ENCODE measurements at places on chromosomes 6 and 20.

DNA sequence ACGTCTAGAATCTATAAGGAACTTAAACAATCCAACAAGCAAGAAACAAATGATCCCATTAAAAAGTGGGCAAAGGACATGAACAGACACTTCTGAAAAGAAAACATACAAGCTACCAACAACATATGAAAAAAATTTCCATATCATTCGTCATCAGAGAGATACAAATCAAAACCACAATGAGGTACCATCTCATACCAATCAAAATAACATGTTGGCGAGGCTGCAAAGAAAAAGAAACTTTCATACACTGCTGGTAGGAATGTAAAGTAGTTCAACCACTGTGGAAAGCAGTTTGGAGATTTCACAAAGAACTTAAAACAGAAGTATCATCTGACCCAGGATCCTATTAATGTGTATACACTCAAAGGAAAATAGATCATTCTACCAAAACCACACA, 243.9 kb upstream of the RUNX2 start:
- DNase-seq: no peak

DNA sequence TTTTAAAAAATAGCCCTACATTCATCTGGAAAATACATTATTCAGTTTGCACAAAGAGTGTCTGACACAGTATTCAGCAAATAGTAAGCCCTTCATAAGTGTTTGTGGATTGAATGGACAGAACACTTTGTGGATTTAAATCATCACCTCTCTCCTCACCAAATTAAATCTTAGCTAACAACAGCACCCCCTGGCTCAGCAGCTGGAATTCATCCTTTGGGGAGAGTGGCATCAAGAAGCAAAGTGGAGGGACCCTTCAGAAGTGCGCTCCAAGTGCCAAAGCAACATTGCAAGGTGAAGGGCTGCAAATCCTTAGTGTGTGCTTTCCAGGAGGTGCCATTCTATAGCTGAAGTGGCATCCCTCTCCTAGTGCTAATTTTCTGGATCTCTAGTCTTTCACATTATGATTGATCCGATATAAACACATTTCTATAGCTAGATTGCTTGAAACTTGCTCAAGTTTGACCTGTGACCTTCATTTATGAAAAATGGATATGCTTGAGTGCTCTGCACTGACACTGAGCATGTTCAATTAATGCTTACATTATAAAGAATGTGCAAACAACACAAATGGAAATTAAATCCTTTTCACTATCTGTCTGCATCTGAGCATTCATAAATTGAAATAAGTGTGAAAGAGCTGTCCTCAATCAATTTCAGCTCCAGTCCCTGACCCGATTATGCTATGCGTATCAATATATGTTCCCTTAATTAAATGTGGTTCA, 891.7 kb downstream of the C6orf118 start:
- DNase-seq: no peak

GRCh38 chr6:155349129-155349528, 34.8 kb upstream of the TFB1M start:
- DNase-seq: no peak

GRCh38 chr6:379410-380181, 12.0 kb upstream of the IRF4 start:
- no peak for DNase-seq

GRCh38 chr20:40049854-40050253, 639.2 kb downstream of the MAFB start:
- no peak for DNase-seq

- DNase-seq: no peak
Observed at GRCh38 chr20:24236201-24236600, 233.2 kb upstream of the SYNDIG1 start.

DNA sequence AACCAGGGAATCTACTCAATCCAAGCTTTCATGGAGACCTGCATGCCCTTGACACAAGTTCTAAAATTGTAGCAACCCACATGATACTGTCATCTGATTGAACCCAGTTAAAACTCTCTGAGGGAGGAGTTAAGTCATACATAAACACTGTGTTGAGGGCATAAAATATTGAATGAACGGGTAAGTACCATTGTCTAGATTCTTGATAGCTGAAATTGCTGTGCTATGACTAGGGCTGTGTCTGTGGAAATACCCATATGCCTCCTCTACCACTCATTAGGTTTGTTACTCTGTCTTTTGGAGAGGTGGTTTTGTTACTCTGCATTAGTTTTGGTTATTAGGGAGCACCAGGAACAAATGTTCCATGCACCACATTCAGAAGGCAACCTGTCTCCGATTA, 7.6 kb downstream of the ENPP4 start:
- no peak for DNase-seq

DNA sequence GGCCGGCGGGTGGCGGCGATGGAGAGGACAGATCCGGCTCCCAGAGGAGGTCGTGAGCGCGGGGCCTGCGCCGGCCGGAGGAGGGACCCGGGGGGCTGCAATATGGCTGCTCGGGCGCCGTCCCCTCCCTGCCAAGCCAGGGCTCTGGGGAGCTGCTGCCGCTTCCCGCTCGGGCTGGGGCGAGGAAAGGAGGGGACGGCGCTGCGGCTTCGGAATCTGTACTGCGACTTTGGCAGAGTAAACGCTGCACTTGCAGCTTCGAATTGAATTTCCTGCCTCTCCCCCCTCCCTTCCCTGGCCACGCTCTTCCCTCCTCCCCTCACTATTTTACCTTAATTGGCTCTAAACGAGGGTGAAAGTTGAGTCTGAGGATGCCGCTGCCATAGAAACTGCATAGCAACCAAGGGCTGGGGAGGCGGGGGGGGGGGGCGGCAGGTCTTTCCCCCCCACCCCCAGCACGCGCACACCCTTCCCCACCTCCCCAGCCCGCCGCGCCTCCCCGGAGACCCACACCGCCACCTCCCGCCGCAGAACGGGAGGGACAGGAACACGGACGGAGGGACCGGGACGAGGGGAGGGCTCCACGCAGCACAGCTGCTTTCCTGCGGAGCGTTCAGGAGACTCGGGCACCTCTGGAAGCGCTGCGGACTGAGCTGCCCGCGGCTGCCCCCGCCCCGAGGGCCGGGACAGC, 93.9 kb downstream of the RNASET2 start:
- peak; percentile 21 for DNase-seq

- DNase-seq: no peak
Observed at GRCh38 chr20:62045529-62046285, 20.0 kb downstream of the TAF4 start.

GRCh38 chr6:21340573-21340972, 253.0 kb upstream of the SOX4 start:
- DNase-seq: no peak

GRCh38 chr6:125367036-125367782, 65.4 kb upstream of the HDDC2 start:
- no peak for DNase-seq
